ENCODE measurements at places on chromosomes 12 and 14.
A peak's percentile ranks its signal among the peaks of the same experiment; 100 is the strongest.

DNA sequence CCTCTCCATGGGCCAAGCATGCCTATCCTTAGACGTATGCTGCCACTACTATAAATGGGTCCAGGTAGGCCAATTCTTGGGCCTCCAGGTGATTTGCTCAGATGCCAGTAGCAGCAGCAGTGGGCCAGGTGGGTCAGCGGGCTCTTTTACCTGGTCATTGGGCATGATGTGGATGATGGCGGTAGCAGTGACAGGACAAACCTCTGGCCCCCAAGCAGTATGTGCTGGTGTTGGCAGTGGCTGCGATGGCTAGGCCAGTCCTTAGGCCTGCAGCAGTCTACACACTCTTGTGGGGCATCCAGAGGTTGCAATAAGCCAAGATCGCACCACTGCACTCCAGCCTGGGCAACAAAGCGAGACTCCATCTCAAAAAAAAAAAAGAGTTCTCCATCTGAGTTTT, 19.1 kb upstream of the VASH1 start:
- no peak for DNase-seq

- DNase-seq: no peak
These were observed 75.5 kb upstream of the LRIG3 start for GRCh38 chr12:58995666-58996363.

- DNase-seq: no peak
These were observed 46.2 kb downstream of the DPF3 start for GRCh38 chr14:72847721-72848120.

GRCh38 chr14:89401241-89401640, 15.8 kb downstream of the FOXN3 start:
- DNase-seq: no peak

DNA sequence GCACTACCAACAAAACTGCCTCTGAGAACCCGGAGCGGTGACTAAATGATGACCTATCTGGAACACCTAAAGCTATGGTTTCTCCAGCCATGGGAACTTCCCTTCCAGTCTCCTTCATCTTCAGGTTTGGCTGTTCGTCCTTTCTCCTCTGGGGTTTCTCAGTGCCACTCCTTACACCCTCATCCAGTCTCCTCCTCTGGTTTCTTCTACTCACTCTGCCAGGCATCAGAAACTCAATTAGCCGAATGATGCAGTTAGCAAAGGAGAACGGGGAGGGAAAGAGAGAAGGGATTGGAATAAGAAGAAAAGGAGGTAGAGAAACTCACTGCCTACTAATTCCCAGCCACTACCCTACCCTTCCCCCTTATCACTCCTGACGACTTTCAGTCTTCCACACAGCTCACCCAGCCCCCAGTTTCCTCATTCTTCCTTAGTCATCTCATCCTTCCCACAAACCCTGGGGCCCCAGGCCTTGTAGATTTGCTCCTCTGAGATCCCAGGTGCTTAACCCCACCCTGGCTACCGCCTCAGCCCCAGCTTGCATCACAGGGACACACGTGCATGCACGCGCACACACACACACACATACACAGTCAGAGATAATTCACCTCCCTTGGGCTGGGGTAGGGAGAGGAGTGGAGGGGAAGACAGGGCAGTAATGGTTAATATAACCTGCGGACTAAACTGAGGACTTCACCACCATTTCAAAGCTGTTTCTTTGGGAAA, 13.0 kb downstream of the FGD6 start:
- no peak for DNase-seq

DNA sequence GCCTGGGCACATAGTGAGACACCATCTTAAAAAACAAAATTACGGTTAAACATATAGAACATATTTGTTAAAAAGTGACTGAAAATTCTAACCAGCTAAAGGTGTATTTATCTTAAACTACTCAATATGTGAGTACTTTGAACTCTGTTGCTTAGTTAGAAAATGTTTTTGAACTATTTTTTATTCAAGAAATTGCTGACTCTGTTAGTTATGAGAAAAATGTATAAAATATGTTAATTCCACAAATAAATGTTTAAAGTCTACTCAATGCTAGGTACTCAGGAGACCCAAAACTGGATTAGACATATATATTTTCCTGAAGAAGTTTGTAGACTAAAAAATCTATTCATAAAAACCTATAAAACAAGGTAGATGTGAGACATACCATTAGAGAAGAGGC, 23.0 kb upstream of the GPR33 start:
- DNase-seq: no peak

DNA sequence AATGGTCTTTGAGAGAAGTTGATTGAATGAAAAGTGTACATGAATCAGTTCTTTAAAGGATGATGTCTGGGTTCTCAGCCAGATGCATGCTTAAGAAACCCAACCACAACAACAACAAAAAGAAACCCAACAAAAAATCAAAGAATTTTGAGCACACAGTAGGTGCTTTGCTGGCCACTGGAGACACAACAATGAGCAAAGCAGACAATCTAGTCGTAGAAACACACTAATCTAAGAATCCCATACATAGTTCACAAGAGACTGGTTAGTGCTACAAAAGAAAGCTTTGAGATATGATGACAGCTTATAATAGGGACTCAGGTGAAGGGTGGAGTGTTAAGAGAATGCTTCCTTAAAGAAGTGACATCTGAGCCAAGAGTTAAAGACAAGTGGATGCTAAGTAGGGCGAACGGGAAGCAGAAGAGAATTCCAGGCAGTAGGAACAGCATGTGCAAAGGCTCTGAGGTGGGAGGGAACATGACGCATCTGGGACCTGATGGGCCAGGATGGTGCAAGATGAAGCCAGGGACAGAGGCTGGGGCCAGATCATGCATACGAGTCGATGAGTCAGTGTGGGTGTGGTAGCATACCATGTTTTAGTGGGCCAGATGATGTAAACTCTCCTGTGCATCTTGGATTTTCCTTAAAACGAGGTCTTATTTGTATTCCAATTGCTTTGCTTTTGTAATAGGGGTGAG, 4.6 kb upstream of the HIP1R start:
- DNase-seq: peak; percentile 19

- no peak for DNase-seq
These were observed 6.0 kb upstream of the IL22 start for GRCh38 chr12:68259318-68259940.

- DNase-seq: no peak
These were observed 553.7 kb downstream of the FLRT2 start for GRCh38 chr14:86083616-86084015.

- DNase-seq: peak; percentile 73
These were observed 24.7 kb upstream of the IRF2BPL start for GRCh38 chr14:77053046-77053841.

GRCh38 chr12:8661016-8661415, 1.6 kb downstream of the MFAP5 start:
- no peak for DNase-seq

DNA sequence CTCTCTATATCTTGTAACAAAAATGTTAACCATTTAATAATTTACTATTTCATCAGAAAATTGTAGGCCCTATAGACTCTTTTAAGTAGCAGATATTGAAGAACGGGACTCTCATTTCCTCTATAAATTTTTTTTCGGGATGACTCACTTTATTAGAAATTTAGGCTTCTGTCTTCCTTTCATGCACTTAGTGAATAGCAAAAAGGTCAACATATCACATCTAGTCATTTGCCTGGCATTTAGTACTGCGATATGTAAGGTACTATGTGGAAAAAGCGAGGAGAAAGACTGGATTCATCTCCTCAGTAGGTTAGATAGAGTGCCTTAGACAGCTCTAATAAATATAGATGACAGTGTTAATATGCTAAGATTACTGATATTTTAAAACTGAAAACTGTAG, 166.3 kb upstream of the PTPRQ start:
- DNase-seq: no peak

DNA sequence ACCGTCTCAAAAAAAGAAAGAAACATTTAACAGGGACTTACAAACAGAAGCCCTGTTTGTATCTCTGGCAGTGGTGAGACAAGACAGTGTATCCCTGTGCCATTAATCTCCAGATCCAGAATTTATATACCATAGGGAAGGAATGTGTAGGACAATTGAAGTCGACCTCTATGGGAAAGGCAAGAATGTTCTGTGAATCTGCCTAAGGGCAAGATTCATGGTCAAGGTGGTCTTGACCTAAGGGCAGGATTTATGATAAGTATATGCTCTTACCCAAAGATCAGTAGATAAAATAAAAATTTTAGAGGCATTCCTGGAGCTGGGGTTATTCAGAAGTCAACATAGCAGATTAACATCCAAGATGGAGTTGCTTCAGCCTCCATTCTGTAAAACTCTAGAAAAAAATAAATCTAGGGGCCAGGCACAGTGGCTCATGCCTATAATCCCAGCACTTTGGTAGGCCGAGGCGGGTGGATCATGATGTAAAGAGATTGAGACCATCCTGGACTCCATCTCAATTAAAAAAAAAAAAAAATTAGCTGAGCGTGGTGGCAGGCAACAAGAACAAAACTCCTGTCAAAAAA, 21.0 kb upstream of the SP1 start:
- DNase-seq: no peak

GRCh38 chr12:89140602-89141238, 211.6 kb downstream of the DUSP6 start:
- DNase-seq: no peak

- no peak for DNase-seq
These were observed 211.8 kb downstream of the ANO2 start for GRCh38 chr12:5733136-5733755.

DNA sequence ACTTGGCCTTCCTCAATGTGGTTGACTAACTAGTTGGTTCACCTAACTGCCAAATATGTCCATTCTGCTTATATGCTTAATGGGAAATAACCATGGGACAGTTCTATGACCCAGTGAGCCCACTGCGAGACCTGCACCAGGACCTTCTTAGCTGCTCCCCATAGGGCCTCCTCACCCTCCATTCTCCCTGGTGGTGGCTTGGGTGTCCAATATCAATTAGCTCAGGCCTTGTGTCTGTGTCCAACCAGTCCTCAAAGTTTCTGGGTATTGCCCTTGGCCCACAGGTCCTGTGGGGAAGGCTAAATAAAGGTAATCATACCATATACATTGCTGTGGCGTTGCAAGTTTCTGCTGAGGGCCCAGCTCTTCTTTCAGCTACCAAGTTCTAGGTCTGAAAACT, 228.2 kb downstream of the PCNX1 start:
- no peak for DNase-seq

- peak; percentile 86 for DNase-seq
These were observed 16.4 kb upstream of the NUDT4 start for GRCh38 chr12:93361151-93361919.

- no peak for DNase-seq
These were observed 33.4 kb downstream of the AMN start for GRCh38 chr14:102955636-102956408.

DNA sequence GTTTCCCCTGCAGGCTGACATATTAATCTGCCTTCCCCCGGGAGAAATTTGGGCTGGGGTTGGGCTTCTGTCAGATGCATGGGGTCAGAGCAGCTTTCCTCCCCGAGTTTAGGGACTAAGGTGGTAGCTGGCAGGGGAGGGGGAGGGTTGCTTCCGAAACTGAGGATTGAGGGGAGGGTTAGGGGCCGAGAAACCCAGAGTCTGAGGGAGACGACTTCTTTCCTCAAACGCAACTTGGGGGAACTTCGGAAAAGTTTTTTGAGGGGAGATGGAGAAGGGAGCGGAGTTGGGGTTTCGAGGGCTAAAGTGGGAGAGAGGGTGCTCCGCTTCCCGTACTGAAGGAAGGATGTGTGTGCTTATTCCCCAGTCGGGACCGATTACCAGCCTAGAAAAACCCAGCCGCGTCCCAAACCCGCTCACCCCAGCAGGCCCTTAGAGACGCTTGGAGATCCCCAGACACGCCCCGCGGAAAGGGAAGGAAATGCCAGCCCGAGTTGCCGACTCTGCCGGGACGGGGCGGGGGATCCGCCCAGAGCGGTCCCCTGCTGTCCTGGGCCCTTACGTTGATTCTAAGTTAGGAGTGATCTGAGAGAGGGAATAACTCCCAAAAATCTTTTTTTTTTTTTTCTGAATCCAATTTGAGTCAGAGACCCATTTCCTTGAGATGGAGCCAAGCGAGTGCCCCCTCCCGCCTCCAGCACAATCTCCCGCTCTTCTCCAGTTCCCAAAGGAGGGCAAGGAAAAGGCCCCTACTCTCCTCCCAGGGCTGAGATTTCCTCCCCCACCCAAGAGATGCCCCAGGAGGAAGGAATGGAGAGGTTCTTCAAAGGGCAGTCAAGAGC, 61.9 kb downstream of the SMUG1 start:
- no peak for DNase-seq

DNA sequence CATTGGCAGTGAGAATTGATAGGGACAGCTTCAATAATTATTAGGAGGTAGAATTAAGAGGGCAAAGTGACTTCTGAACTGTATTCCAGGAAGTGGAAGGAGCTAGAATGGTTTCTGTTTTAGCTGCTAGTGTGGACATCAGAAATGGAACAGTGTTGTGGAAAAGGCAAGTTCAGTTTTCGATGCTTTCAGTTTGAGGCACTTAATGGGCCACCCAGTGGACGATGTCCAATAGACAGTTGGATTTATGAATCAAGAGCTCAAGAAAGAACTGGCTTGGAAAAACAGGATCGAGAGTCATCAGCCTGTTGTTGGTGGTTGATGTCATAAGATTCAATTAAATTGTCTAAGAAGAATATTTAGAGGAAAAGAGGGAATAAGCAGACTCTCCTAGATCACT, 136.3 kb downstream of the DYRK2 start:
- DNase-seq: no peak

- peak; percentile 93 for DNase-seq
These were observed at the start of gene ATG101 for GRCh38 chr12:52069327-52070184. Gene ATG101 (plus strand): TSS chr12:52069978. CDS start chr12:52073651, 3,673 bp downstream.

DNA sequence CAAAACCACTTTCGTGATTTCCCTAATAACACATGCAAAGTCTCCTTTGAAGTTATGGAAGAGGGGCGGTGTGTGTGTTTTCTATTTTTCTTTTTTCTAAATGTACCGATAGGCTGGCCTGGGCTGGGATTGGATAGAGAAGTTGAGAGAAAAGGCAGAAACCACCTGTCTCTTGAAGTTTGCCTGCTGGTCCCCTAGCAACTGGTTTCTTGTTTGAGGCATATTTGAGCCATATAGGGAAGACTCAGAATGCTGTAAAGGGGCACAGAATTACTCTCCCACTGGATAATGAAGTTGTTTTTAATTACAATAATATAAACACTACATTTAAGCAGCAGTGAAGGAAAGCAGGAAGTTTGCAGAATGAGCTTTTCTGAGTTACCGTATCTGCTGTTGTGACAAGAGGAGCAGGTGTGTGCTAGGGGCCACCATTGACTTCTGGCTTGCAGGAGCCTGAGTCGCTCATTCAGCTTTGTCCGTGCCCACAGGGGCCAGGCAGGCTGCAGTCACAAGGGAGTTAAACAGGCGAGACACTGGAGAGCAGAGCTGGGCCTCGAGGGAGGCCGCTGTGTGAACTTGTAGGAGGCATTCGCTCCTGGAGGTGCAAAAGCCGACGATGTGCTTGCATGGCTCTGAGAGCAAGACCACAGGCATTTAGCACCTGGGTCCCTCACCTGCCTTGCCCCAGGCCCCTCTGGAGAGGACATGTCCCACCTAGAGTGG, 173.8 kb upstream of the RGS6 start:
- no peak for DNase-seq

- DNase-seq: no peak
These were observed 1.8 kb upstream of the GNS start for GRCh38 chr12:64760808-64761573.

- no peak for DNase-seq
These were observed 599 bp upstream of the CPSF6 start for GRCh38 chr12:69238589-69239351.

Data from hematopoietic multipotent progenitor cell treated with erythropoietin and hydrocortisone succinate and interleukin-3 and kit ligand, for 15 days (in vitro differentiated cells).